ENCODE measurements at places on chromosomes 3 and 15.

DNA sequence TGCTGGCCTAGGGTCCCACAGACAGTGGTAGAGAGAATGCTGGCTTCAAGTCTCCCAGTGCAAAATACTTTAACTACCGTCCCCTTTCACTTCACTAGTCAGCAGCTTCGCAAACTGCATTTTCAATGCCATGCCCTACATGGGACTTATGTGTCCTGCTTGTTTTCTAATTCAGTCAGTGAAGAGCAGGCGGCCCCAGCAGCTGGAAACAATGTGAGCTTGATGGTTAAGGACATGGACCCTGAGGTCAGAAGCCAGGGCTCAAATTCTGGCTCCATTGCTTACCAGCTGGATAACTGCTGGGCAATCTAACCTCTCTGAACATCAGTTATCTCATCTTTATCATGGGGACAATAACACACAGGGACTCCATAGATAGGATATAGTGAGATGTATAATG, 58.4 kb downstream of the SLC12A8 start:
- DNase-seq: no peak

DNA sequence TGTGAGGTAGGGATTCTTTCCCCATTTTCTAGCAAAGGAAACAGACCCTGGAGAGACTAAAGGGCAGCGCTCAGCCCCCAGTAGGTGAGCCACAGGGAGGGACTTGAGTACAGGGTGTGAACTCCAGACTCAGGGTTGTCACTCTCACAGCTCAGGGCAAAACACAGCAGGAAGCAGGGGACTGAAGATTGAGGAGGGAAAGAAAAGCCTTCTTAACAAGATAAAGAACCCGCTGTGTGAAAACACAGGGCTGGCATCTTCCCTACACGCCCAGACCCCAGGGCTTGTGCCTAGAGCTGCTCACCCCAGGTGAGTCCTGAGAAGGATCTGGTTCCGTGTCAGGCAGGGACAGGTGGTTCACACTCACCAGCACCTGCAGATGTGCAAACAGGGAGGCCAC, 59.6 kb downstream of the ABTB1 start:
- no peak for DNase-seq

GRCh38 chr3:184377882-184378445, at the start of gene THPO:
THPO (minus strand) TSS chr3:184378207; CDS start chr3:184376259, 1,948 bp downstream.
- no peak for DNase-seq

GRCh38 chr15:85744579-85744978, 50.1 kb downstream of the KLHL25 start:
- no peak for DNase-seq

DNA sequence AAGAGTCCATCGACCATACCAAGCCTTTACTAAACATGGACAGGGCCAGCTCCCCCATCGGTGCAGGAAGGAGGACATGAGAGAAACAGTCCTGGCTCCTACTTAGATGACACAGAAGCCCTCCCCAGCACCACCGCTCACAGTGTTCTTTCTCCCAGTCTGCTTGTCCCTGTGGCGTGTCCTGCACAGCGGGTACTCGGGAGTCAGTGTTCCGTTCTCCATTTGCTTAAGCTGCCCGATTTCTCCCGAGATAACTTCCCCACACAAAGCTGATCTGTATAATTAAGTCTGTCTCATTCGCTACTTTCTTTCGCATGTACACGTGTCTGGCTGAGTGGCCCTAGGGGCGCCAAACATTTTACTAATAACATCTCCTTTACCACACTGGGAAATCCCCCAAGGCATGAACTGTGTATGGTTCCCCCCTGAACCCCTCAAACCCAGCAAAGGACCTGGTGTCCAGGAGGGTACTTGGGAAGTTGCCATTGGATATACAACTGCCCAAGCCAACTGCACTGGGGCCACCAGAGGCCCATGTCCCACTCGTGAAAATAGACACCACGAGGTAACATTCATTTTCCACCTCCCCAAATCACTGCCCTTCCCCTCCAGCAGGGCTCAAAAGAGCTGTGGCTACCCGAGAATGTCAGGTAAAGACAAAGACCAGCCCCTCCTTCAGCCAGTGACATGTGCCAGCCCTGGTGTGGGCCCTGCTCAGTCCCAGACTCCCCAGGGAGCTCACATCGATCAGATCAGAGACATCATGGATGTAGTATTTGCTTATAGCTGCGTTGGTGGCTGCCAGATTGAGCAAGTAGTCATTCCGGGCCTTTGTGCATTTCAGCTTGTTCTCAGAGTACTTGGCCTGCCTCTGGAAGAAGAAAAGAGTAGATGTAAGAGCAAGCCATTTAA, 96.5 kb upstream of the RAD18 start:
- no peak for DNase-seq

GRCh38 chr3:172355836-172356235, 92.4 kb downstream of the GHSR start:
- no peak for DNase-seq

DNA sequence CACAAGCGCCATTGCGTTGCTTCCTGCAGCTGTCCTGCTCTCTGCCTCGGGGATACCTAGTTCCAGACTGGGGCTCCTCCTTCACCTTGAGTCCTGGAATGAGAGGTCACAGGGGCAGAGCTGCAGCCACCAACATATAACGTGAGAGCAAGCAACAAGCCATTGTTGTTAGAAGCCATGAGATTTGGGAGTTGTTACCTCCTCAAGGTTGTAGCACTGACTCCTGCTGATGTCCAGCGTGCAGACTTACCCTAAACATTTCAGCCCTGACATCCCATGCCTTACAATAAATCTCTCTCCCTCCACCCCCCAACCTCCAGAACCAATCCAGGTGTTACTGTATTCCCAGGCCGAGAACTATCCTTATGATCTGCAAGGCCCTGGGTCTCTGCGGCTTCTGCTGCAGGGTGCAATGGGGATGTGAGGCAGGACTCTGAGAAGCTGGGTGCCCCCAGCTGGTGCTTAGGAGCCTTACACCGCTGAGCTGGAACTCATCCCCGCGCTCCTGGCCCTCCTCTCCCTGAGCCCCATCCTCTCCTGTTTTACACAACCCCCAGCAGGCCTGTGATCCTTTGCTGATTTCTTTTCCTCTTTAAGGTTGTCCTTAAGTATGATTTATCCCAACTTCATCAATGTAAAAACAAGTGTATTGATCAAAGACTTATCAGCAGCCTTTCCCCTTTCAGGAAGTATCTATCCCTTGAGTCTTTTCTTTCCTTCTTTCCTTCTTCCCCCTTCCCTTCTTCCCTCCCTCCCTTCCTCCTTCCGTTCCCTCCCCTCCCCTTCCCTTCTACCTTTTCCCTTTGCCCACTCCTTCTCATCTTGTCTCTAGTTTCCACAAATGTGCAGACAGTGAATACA, 84.2 kb upstream of the ABHD2 start:
- no peak for DNase-seq

DNA sequence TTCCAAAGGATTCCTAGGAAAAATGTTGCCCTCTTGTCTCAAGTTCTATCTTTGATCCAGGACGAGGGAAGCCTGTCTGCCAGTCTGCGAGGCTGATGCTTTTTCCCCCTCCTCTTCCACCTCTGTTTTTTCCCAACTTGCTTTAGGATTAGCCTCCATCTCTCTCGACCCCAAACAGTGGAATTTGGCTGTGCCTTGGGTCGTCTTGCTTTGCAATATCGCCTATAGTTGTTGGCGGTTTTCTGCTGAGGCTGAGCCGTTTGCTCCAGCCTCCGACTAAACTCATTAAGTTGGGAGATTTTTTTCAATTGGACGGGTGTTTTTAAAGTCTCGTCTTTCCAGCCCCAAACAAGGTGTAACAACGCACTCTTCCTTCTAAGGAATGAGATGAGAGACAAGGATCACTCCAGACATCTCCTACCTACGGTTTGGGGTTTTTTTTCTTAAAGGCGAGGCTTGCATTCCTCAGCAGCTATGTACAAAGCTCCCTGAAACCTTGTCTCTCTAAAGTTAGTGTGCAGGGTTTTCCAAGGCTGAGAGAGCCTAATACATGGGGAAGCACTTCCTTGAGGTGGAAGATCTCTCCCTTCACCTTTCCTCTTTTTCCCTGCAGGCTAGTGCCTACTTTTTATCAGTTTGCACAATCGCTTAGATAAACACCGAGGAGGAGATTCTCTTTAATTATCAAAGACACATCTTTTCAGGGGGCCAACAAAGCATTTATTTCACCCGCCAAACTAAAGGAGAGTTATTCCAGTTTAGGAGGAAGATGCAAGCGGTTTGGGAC, 4.8 kb upstream of the NR2F2 start:
- no peak for DNase-seq

DNA sequence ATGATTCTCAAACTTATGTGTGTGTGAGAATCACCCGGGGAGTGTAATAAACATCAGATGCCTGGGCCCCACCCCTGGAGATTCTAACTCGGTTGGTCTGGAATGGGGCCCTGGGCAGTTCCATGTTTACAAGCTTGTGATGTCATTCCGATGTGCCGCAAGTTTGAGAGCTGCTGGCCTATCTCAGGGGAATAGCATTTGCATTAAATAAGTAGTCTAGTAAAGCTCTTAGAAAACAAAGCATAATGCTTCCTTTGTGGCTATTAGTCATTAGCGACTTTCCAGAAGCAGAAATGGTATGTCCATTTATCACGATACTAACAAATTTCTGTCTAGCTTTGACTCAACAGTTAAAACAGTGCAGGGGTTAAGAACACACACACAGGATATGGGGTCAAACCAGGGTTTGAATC, 20.9 kb downstream of the PGBD4 start:
- no peak for DNase-seq

DNA sequence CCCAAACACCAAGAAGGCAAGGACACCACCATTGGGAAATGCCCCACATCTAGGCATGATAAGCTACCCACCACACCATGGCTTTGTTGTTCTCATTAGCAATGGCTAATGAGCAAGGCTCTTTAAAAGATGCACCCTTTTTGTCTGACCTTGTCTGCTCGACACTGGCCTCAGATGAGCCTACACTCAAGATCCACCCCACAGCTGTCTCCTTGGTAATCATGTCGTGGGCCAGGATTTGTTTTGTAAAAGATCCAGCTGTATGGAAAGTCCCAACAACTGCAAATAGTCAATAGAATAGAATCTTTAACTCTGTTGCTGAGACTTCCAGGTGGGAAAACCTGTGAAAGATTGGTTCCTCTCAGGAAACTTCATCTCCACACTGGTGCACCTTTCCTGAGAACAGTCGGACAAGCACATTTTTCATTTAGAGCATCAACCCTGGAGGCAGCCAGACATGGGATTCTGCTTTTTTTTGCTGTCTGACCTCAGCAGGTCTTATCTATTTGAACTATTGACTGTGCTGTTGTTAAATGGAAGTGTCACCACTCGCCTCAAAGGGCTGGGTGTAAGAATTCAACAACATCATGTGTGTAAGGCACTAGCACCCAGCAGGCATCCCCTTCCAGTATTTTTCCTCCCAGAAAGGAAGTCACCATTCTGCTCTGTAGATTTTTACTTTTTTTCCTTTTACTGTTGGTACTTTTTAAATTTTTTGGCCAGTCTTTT, 35.5 kb downstream of the DUT start:
- DNase-seq: no peak

DNA sequence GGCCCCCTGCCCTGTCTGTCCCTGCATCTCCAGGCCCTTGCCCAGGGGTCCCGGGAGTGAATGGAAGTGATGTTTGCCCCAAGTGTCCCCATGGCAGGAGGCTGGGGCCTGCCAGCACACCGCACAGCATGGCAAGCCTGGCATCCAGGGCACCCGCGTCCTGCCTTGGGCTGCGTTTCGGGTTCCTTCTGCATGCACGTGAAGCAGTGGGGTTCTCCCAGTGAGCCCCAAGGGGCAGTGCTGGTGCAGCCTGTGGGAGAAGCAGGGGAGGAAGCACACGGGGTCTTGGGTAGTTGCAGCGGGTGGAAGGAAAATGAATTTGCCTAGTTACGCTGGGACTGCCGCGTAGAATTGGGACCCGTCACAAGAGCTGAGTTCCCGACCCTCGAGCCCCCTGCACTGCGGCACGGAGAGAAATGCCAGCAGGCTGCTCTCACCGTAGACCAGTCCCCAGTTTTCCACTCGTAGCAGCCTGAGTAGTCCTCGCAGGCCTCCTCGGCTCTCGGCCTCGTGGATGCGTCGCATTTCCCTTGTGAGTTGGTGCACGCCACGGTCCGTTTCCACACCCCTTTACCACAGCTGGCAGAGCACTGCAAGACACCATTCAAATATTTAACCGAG, 259.5 kb upstream of the LYSMD4 start:
- no peak for DNase-seq
